ENCODE measurements at places on chromosomes 5 and 9.
A peak's percentile ranks its signal among the peaks of the same experiment; 100 is the strongest.

DNA sequence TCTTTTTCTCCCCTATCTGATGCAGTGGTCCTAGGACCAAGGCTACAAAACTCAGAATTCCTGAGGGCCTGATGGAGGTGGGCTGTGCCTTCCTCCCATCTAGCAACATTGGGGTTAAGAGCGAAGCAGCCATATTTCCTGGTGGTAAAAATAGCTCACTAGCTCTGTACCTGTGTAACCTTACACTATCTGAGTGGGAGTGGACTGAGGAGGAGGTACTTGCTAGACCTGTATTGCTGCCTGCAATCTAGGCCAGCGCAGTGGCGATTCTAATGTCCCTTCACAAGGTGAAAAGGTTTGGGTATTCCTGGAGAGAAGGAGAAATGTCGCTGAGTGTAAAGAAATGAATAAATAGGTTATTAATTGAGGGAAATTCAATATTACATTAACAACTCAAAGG is 80.2 kb upstream of the LIFR start:
- no peak overlapping the region for H3K4me3 ChIP-seq
- DNase-seq = no peak
- no peak overlapping the region for H3K27ac ChIP-seq
- H3K4me1 ChIP-seq = no peaks in the 10 kb centered on the region

GRCh38 chr5:95779611-95780010 is 42.9 kb downstream of the GLRX start:
- H3K4me1 ChIP-seq = no peaks in the 10 kb centered on the region
- no peaks in the 10 kb centered on the region for H3K36me3 ChIP-seq
- DNase-seq = no peak
- no peak overlapping the region for H3K27ac ChIP-seq
- H3K27me3 ChIP-seq = no peaks in the 10 kb centered on the region
- H3K4me3 ChIP-seq = no peak overlapping the region

- no peaks in the 10 kb centered on the region for H3K27me3 ChIP-seq
- DNase-seq = no peak
- H3K4me3 ChIP-seq = no peak overlapping the region
- peaks cover 43% of the 10 kb centered on the region for H3K4me1 ChIP-seq
Measured at GRCh38 chr5:136028090-136028489, 698 bp upstream of the TGFBI start.

GRCh38 chr5:111134864-111135263 is 42.7 kb downstream of the WDR36 start:
- no peak overlapping the region for H3K27ac ChIP-seq
- no peaks in the 10 kb centered on the region for H3K4me1 ChIP-seq
- no peaks in the 10 kb centered on the region for H3K36me3 ChIP-seq
- no peak for DNase-seq
- no peaks in the 10 kb centered on the region for H3K27me3 ChIP-seq

GRCh38 chr5:407801-408268 is 35.1 kb upstream of the EXOC3 start:
- DNase-seq = no peak
- H3K4me1 ChIP-seq = no peaks in the 10 kb centered on the region
- no peak overlapping the region for H3K4me3 ChIP-seq
- H3K27ac ChIP-seq = no peak overlapping the region
- no peaks in the 10 kb centered on the region for H3K27me3 ChIP-seq
- no peaks in the 10 kb centered on the region for H3K36me3 ChIP-seq

DNA sequence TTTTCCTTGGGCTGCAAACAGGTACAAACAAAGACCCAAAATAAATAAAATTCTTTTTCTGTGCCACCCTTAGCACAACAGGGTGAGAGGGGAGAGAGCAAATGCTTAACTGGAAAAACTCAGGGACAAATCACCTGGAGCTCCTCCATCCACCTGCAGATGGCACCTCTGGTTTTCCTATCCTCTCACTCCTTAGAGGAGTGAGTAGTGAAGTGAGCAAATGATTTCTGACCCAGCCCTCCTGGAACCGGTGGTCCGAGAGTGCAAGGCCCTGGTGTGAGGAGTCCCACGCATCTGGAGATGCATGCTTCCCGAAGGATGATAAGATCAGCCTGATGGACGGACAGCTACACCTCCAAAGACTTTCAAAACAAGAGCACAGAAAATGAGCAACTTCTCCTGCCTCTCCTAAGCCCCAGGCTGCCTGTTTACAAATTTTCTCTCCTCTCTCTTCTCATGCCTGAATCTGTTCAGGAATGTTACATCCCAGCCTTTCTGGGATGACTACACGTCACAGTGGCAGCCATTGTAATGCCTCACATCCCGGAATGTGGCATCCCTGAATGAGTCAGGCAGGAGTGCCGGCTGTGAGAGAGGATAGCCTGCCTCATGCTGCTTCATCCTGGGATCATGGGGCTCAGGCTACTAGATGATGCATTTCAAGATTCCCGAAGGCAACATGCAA is 86.4 kb downstream of the ADRB2 start:
- DNase-seq = peak; percentile 9
- H3K27me3 ChIP-seq = no peaks in the 10 kb centered on the region
- H3K4me1 ChIP-seq = peaks cover 6% of the 10 kb centered on the region
- H3K36me3 ChIP-seq = no peaks in the 10 kb centered on the region

GRCh38 chr5:135437422-135437795 is 9.7 kb downstream of the DCANP1 start:
- peaks cover 5% of the 10 kb centered on the region for H3K27me3 ChIP-seq
- H3K4me3 ChIP-seq = no peak overlapping the region
- DNase-seq = no peak
- no peaks in the 10 kb centered on the region for H3K4me1 ChIP-seq
- H3K36me3 ChIP-seq = no peaks in the 10 kb centered on the region
- no peak overlapping the region for H3K27ac ChIP-seq

DNA sequence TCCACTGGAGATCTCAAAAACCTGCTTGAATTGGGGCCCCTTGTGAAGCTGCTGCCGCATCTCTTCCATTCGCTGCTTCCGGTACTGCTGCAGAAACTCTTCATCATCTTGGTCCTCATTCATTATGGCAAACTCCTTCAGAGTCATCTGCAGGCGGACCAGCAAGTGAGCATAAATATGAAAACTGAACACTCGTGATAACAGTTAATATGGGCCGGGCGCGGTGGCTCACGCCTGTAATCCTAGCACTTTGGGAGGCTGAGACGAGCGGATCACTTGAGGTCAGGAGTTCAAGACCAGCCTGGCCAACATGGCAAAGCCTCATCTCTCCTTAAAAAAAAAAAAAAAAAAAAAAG is 7.9 kb downstream of the PDCL start:
- no peak for DNase-seq
- H3K36me3 ChIP-seq = peaks cover 60% of the 10 kb centered on the region
- no peaks in the 10 kb centered on the region for H3K27me3 ChIP-seq
- peaks cover 7% of the 10 kb centered on the region for H3K4me1 ChIP-seq

- H3K36me3 ChIP-seq = no peaks in the 10 kb centered on the region
- no peaks in the 10 kb centered on the region for H3K27me3 ChIP-seq
- no peak for DNase-seq
- H3K27ac ChIP-seq = no peak overlapping the region
Measured at GRCh38 chr5:124587280-124587679, 159.2 kb downstream of the ZNF608 start.

- H3K36me3 ChIP-seq = no peaks in the 10 kb centered on the region
- DNase-seq = no peak
- no peak overlapping the region for H3K27ac ChIP-seq
- H3K4me1 ChIP-seq = no peaks in the 10 kb centered on the region
- no peak overlapping the region for H3K4me3 ChIP-seq
Measured at GRCh38 chr9:103364753-103365152, 369.6 kb downstream of the CYLC2 start.

DNA sequence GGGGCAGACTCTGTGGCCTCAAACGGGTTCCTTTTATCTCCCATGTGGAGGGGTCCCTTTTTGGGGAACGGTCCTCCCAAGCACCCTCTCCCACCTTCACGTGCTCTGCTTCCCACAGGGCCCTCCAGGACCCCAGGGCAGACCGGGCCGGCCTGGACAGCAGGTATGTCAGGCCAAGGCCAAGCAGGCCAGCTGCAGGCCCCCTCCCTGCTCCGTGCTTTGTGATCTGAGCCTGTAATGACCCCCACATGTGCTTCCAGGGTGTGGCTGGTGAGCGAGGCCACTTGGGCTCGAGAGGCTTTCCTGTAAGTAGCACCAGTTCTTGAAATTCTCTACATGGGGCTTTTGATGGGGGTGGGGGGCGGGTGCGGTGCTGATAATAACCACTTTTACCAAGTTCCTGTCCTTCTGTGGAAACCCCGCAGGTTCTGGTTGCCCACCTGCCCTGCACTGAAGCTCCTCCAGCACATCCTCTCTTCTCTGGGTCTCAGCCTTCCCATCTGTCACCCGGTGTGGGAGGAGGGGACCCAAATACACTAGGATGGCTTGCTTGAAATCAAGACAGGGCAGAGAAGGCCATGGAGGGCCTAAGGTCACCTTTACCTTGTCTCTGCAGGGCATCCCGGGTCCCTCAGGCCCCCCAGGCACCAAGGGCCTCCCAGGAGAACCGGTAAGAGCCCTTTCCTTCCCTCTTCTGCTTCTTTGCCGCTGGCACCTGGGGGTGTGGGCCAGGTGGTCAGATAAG is 57.9 kb upstream of the ORM1 start:
- peaks cover 5% of the 10 kb centered on the region for H3K4me1 ChIP-seq
- H3K36me3 ChIP-seq = no peaks in the 10 kb centered on the region
- no peak for DNase-seq
- H3K4me3 ChIP-seq = no peak overlapping the region
- no peaks in the 10 kb centered on the region for H3K27me3 ChIP-seq

DNA sequence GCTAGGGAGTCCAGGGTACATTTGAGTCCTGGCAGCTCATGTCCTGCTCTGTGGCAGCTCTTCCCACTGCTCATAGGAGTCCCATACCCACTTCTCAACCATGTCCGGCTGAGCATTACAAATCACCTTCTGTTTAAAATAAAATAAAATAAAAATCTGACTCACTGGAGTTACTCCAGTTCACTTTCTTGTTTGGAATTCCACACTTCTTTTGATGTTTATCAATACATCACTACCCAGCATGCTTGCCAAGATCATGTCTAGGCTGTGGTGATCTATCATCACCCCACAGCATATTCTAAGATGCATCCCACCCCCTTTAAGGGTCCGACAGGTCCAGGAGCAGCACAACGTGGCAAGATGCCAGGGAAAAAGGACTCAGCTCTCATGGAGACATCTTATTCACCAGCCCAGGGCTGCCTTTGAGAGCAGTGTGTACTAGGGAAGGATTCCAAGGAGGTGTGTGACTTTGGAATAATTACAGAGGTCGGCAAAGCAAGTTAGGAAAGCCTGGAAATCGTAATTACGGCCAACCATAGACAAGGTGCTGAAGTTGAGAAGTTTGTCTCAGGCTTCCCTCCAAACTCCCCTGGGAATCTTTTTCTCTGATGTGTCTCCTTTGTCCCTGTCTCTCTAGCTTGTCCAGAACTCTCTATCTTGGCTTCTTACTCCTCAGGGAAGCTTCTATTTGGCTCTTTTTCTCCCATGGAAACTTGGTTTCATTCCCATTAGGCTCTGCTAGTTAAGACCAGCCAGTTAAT is 111.4 kb upstream of the SLC1A3 start:
- H3K27ac ChIP-seq = no peak overlapping the region
- peak; percentile 17 for DNase-seq
- peaks cover 11% of the 10 kb centered on the region for H3K27me3 ChIP-seq
- H3K4me1 ChIP-seq = peaks cover 33% of the 10 kb centered on the region

DNA sequence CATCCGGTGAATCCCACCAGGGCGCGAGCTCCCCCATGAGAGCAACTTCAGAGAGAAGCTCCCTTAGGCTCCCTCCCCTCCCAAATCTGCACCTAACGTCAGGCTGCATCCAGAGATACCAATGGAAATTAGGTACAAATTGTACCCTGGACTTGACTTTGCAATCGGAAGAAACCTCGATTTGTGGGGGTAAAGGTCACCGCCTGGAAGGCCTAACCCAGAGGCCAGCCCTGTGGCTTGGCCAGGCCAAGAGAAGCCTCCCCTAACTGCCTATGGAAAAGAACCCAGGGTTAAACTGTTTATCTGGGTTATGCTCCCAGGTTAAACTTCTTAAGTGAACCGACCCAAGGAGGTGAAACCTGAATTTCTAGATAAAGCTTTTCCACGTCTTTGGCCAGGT is 80.4 kb downstream of the GTF3C4 start:
- no peak overlapping the region for H3K27ac ChIP-seq
- H3K4me1 ChIP-seq = peaks cover 2% of the 10 kb centered on the region
- no peak for DNase-seq
- peaks cover 9% of the 10 kb centered on the region for H3K27me3 ChIP-seq
- no peaks in the 10 kb centered on the region for H3K36me3 ChIP-seq
- no peak overlapping the region for H3K4me3 ChIP-seq

DNA sequence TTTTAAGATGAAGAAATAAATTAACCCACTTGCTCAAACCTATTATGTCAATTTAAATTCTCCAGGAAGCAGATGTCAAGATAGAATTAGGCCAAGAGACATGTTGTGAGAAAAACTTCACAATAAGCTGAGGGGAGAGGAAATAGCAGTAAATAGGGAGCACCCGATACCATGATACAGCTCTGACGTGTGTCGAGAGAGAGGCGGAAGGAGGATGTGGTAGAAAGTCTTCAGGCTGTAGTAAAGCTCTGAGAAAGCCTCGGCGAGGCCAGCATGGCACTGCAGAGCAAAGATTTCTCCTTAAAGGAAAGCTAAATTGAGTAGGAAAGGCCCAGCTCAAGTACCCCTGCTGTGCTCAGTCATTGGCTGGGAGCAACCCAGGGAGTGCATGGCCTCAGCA is 6.0 kb upstream of the PUM3 start:
- H3K27ac ChIP-seq = no peak overlapping the region
- no peak overlapping the region for H3K4me3 ChIP-seq
- DNase-seq = no peak
- no peaks in the 10 kb centered on the region for H3K4me1 ChIP-seq
- H3K27me3 ChIP-seq = peaks cover 13% of the 10 kb centered on the region

DNA sequence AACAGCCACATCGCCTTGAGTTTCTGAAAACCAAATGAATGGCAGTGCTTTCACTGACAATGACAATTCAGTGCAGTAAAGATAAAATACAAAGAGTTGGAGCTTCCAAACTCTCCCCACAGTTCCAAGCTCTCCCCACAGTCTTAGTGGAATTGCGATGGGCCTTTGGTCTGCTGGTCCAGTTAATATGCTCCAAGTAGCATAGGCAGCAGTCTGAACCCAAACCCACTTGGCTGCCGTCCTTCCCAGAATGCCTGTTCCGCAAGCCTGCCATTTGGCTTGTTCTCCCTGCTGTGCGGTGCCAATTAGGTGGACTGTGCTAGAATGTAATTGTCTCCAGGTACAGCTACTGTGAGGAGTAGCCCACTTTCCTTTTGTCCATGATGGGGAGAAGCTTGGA is 250.1 kb downstream of the GOLPH3 start:
- H3K4me1 ChIP-seq = no peaks in the 10 kb centered on the region
- H3K4me3 ChIP-seq = no peak overlapping the region
- H3K27me3 ChIP-seq = no peaks in the 10 kb centered on the region
- DNase-seq = no peak
- H3K36me3 ChIP-seq = no peaks in the 10 kb centered on the region

DNA sequence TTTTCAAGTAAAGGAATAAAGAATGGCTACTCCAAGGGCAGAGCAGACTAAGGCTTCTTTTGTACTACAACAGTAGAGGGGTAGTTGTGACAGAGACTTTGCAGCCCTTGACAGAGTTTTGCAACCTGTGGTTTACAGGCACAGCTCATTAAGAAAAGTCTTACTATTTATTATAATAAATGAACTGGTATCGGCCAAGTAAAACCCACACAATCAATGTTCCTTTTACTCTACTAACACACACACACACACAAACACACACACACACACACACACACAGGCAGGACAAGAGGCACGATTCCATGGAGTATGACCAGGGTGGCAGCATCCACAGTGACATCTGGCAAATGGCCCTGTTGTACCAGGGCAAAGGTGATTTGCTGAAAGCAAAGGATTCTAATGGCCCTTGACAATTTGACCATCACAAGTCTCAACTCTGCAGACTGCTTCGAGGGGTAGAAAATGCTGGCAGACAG is 59.1 kb upstream of the GOLPH3 start:
- no peak for DNase-seq
- no peak overlapping the region for H3K27ac ChIP-seq
- H3K4me3 ChIP-seq = no peak overlapping the region
- peaks cover 31% of the 10 kb centered on the region for H3K36me3 ChIP-seq

Measured in A673 (cell line).